ENCODE measurements at places on chromosomes 1 and 21.

- no peak for DNase-seq
Measured at GRCh38 chr1:20166051-20166450, 19.8 kb upstream of the UBXN10 start.

GRCh38 chr1:212489284-212489859, 56.7 kb downstream of the NENF start:
- DNase-seq: no peak

GRCh38 chr1:109634292-109634691, 14.7 kb downstream of the AMPD2 start:
- DNase-seq: no peak

DNA sequence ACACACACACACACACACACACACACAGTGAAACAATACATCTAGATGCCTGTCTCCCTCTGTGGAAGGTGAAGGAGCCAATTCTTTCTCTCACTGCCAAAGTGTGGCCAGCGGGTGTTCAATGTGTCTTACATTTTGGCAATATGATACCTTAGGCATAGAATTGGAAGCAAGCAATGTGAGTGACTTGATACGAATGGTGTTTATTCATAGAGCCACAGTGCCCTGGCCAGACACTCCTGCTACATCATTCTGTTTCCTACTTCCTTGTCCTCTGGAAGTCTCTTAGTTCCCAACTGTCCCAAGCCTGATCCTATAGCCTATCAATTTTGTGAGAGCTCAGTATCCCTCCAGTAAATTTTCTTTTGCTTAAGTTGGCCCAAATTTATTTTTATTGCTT, 170.0 kb upstream of the L1TD1 start:
- no peak for DNase-seq

GRCh38 chr1:157030728-157031127, 14.8 kb downstream of the ARHGEF11 start:
- DNase-seq: no peak

DNA sequence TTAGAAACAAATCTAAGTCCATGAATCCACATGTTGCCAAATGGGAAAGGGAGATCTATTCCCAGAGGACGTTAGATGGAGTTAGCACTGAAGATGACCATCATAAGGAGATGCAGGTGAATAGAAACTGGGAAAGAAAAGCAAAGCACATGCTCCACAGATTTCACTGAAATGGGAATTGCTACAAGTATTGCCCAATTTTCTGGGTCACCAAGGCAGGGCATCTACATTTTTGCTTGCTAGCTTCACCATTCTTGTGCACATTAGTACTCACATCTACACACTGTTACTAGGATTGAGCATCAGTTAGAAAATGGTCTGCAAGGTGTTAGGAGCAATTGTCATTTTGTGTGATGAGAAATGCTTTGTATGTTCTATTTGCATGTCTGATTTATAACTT, 99.1 kb downstream of the JAK1 start:
- DNase-seq: no peak

DNA sequence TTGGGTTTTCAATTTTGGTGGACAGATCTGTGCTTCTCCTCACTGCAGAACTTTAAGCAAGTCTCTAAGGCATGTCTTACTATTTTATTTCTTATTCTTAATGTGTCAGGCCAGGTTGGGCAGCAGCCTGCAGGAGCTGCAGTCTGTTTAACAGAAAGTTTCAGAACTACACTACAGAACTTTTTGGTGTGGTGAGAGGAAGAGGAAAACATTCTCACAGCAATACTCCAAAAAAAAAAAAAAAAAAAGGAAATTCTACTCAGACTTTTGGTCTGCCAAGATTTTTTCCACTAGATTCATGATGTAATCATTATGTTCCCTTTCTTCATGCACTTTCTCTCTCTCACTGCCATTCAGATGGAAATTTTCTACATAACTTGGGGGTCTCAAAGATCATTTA, 255.2 kb downstream of the COL11A1 start:
- no peak for DNase-seq

GRCh38 chr1:109256085-109256484, 6.7 kb downstream of the CELSR2 start:
- peak; percentile 18 for DNase-seq

- DNase-seq: no peak
Measured at GRCh38 chr1:65791801-65792668, 660 bp upstream of the PDE4B start.

GRCh38 chr21:45889961-45890360, 91.6 kb upstream of the COL6A1 start:
- no peak for DNase-seq

GRCh38 chr1:70204600-70204999, 779 bp downstream of the LRRC40 start:
- DNase-seq: no peak

GRCh38 chr1:218247339-218247738, 37.8 kb upstream of the RRP15 start:
- no peak for DNase-seq

- DNase-seq: no peak
Measured at GRCh38 chr21:43993420-43993934, 18.6 kb upstream of the TRAPPC10 start.

DNA sequence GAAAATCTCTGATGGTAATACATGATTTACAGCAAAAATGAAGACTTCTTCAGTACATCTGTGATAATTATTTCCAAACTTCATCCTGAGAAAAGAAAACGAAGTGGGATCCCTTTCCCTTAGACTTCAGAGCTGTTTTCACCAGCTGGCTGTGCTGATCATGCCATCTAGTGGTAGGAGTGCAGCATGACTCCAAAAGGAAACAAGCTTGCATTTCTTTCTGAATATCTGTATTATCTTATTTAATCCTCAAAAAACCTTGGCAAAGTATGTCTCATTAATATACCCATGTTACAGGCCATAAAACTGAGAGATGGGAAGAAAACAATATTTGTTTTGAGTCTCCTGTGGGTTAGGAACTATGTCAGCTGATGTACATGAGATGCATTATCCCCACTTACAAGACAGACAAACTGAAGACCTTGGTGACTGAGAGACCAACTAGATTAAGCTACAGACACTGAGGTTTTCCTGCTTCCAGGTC, 9.8 kb upstream of the GJA8 start:
- DNase-seq: no peak

DNA sequence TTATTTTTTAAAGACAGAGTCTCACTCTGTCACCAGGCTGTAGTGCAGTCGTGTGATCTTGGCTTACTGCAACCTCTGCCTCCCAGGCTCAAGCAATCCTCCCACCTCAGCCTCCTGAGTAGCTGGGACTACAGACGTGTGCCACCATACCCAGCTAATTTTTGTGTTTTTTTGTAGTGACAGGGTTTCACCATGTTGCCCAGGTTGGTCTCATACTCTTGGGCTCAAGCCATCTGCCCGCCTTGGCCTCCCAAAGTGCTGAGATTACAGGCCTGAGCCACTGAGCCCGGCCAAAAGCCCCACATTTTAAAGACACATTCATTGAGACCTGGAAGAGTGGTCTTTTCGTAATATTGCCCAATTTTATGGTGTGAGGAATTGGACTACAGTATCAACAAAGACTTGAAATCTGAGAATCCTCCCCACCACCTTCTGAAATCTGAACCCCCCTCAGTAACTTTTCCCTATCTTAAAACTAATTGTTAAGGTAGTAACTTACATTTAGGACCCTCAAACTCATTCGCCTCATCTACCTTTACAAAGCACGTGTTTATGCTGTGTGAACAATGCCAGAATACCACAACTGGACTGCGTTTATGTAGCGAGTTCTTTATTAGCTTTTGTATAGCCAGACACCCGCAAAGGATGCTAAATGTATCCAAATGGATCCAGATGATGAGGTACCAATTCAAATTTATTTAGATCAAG, 2.7 kb downstream of the ERRFI1 start:
- no peak for DNase-seq

DNA sequence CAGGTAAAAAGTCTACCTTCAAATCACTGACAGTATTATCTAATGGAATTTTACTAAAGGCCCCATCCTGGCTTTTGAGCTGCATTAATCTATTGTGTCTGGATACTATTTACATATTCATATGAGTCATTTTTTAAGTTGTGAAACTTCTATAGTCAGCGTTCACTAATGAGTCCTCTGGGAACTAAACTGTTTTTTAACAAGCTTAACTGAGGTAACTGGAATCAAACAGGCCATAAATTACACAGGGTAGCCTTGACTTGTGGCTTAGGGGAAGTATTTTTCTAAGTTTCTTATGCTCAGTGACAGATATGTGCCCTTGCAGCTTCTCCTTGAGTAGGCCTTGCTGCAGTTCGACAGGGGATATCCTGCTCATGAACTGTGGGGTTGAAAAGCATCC, 68.8 kb downstream of the JMJD4 start:
- no peak for DNase-seq

DNA sequence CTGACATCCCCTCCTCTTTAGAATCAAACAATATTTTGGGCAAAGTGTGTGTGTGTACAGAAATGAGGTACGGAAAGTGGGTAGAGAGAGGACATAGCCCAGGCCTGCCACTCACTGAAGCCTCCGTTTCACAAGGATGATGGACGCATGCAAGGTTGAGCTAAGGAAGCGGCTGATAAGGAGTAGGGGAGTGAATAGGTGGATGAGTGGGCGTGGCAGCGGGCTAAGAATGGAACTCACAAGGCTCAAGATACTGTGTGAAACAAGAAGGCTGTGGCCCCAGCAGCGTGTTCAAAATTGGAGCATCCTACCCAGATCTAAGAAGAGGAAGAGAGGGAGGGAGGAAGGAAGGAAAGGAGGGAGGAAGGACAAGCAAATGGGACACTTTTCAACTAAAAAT, 37.5 kb downstream of the VWA5B1 start:
- no peak for DNase-seq

DNA sequence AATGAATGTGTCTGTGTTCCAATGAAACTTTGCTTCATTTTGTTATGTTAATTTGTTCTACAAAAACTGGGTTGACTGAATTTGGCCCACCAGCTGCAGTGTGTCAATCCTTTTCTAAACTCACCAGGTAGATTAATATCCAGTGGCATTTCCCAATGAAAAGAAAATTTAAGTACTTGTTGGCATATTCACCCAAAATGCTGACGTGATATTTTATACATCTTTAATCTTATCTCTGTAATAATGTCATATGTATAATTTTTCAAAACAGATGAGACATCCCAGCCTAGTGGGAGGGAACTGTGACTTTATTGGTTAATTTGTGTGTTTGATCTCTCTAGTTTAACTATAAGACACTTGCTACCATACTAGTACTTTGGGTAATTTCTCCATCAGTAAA, 8.1 kb downstream of the SELENOF start:
- DNase-seq: no peak
